ENCODE measurements at places on chromosomes 12 and 14. TPM values are rescaled to one million over a fixed set of nuclear protein-coding genes. Genes with fewer than 3 reads are reported as not detected.

The ACVRL1 gene
- 1.9 TPM for total RNA-seq

The MYO1H gene
- not detected for total RNA-seq

The ZFYVE26 gene
- 13.0 TPM for total RNA-seq

The SERPINA12 gene
- total RNA-seq: not detected

The CNPY2 gene
- 67.6 TPM for total RNA-seq

The PTPRB gene
- 0.21 TPM for total RNA-seq

The C12orf54 gene
- 3.4 TPM for total RNA-seq

The SEC23A gene
- total RNA-seq: 214 TPM

The ERBB3 gene
- total RNA-seq: 29.6 TPM

Measured in tracheal epithelial cell (primary cell).